Glutamatergic neuron (in vitro differentiated cells): ENCODE measurements at places on chromosomes 3 and 15. TPM values are rescaled to one million over a fixed set of nuclear protein-coding genes. Genes with fewer than 3 reads are reported as not detected.
A peak's percentile ranks its signal among the peaks of the same experiment; 100 is the strongest.

Gene AQP9
- not detected for total RNA-seq

Gene ZNF80
- not detected for total RNA-seq

GRCh38 chr3:47580481-47580880 lies 1.8 kb upstream of the CSPG5 start:
- H3K27ac ChIP-seq, result no peak overlapping the region
- H3K36me3 ChIP-seq, result peaks cover 13% of the 10 kb centered on the region

Gene ANKUB1
- total RNA-seq, result not detected

Gene GOLGA8G
- total RNA-seq, result not detected

- H3K36me3 ChIP-seq, result no peaks in the 10 kb centered on the region
- H3K27ac ChIP-seq, result peak overlapping the region; percentile 36
- peak; percentile 89 for DNase-seq
- H3K4me3 ChIP-seq, result peak overlapping the region; percentile 77
- peaks cover 35% of the 10 kb centered on the region for H3K4me1 ChIP-seq
These were observed 1.9 kb downstream of the CHST2 start for GRCh38 chr3:143121241-143122088.

Gene NEDD4
- 3.7 TPM for total RNA-seq

Gene C3orf22
- not detected for total RNA-seq

DNA sequence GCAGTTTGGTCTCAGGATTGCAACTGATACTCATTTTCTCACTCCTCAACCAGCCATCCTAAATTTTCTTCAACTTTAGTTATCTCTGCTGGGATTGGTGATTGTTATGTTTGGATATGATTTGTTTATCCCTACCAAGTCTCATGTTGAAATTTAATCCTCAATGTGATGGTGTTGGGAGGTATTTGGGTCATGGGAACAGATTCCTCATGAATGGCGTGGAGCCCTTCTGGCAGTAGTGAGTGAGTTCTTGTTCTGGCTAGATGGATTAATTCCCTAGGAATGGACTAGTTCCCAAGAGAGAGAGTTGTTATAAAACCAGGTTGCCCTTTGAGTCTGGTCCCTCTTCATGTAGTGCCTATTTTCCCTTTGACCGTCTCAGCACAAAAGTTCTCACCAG lies 399.9 kb downstream of the SQOR start:
- H3K27ac ChIP-seq, result no peak overlapping the region
- no peaks in the 10 kb centered on the region for H3K27me3 ChIP-seq
- no peaks in the 10 kb centered on the region for H3K4me1 ChIP-seq
- H3K4me3 ChIP-seq, result no peak overlapping the region

Gene MORC1
- not detected for total RNA-seq

GRCh38 chr3:150251187-150252062 lies 156.7 kb upstream of the TSC22D2 start:
- no peak for DNase-seq
- no peaks in the 10 kb centered on the region for H3K36me3 ChIP-seq
- H3K4me3 ChIP-seq, result peak overlapping the region; percentile 26

- no peaks in the 10 kb centered on the region for H3K4me1 ChIP-seq
- H3K27ac ChIP-seq, result no peak overlapping the region
- peaks cover 2% of the 10 kb centered on the region for H3K27me3 ChIP-seq
- H3K4me3 ChIP-seq, result no peak overlapping the region
These were observed 13.0 kb upstream of the MANF start for GRCh38 chr3:51371943-51372557.
